ENCODE measurements at places on chromosomes 6 and 20.

- no peak for DNase-seq
Measured at GRCh38 chr6:112234601-112235000, 19.8 kb downstream of the LAMA4 start.

DNA sequence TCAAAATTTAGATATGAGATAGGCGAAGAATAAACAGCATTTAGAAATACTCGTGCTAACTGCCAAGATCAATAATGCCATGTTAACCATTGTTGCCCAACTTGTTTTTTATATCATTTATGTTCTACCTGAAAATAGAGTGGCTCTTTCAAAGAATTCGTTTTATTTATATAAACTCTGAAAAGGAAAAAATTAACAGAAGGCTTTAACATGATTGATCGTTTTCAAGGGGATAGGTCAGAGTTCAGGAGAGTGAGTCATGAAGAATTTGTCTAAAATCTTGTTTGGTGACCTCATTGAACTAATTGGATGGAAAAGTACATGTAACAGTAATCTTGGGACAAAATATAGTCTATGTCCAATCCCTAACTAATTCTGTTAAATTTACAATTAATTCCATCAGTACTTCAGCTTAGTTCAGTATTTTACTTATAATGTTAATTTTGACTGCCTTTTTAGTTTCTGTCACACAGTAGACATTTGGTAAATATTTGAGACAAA is 11.1 kb upstream of the ELOVL2 start:
- no peak for DNase-seq

GRCh38 chr20:25324412-25324811 is 66.2 kb downstream of the ABHD12 start:
- DNase-seq, result no peak

DNA sequence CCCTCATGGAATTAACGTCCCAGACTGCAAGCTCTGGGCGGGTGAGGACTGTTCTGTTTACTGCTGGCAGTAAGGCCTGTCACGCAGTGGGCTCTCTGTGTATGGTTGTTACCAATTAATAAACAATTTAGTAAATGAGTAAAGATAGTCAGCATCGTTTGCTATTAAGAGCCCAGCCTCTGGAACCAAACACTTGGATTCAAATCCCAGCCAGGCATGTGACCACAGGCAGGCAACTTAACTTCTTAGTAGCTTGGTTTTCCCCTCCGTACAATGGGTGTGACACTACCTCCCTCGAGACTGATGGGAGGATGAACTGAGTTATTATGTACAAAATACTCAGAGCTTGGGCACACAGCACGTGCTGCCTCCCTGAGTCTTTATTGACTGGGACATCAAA is 137.7 kb upstream of the ARMC2 start:
- no peak for DNase-seq

Data from NCI-H526 (cell line).